ENCODE measurements at places on chromosomes 3 and 15. TPM values are rescaled to one million over a fixed set of nuclear protein-coding genes. Genes with fewer than 3 reads are reported as not detected.

- DNase-seq: no peak
These were observed 109.8 kb upstream of the RASGRP1 start for GRCh38 chr15:38674448-38674847.

DNA sequence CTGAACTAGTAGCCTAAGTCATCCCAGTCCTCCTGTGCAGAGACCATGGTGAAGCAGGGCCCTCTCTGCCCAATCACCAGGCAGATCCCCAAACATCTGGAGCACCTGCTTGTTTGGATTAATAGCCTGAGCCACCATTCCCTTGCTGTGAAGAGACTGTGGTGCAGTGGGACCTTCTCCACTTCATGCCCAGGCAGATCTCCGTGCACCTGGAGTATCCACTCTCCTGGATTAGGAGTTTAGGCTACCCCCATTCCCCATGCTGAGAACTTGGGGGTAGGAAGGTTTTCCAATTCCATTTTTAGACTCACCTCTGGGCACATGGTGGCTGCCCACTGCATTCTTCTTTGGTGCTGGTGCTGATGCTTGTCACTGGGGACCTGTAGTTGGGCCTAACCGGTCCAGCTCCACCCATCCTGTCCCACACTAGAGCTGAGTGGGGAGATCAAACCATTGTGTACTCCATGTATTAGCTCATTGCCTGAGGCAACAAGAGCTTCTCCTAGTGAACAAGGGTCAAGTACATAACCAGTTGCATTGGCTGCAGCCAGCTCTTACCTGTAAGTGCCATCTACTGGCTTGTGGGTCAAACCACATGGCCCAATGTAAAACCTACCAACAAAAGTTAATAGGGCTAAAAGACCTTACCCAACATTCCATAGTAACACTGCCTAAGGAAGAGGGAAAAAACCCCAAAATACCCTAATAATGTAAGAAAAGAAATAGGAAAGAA, 382.5 kb upstream of the CBLB start:
- DNase-seq: no peak

DNA sequence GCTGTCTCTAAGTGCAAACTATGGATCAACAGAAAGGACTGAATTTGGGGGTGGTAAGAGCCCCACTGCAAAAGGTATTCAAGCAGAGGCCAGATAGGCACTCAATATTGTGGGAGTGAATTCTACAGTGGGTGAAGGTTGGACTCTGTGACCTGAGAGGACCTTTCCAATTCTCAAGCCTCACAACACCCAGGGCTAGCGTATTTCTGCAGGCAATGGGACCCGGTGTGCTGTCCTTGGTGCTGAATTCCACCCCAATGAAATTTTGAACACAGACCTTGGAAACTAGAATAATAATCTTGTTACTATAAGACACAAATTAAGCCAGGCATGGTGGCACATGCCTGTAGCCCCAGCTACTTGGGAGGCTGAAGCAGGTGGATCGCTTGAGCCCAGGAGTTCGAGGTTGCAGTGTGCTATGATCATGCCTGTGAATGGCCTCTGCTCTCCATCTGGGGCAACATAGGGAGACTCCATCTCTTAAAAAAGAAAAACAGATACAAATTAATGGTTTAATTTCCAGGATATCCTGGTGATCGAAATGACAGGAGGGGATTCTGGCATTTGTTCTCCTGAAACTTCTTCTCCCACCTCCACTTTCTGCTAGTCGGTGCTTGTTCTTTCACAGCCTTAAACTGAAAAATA, 135.4 kb downstream of the RAB11A start:
- no peak for DNase-seq

DNA sequence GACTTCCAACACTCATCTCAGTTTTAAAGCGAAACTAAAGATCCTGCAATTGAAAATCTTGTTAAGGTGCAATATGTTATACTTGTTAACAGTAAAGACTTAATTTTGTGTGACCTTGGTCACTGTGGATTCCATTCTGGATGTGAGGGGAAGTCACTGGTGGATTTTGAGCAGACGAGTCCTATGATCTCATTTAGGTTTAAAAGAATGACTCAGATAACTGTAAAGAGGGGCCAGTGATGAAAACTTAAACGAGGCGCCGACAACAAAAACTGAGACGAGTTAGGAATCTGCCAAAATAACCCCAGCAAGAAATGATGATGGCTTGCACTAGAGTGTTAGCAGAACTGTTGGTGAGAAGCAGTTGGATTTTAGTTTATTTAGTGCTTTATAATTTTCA, 56.5 kb downstream of the LRRC28 start:
- DNase-seq: no peak

SERPINI2 gene
- total RNA-seq: 0.40 TPM

SLC2A2 gene
- not detected for total RNA-seq

Data from Right ventricle myocardium superior (tissue), 1 donor.